Tibial nerve (tissue), 4 donors: ENCODE measurements at places on chromosomes 13 and 19. TPM values are rescaled to one million over a fixed set of nuclear protein-coding genes. Genes with fewer than 3 reads are reported as not detected.

DNA sequence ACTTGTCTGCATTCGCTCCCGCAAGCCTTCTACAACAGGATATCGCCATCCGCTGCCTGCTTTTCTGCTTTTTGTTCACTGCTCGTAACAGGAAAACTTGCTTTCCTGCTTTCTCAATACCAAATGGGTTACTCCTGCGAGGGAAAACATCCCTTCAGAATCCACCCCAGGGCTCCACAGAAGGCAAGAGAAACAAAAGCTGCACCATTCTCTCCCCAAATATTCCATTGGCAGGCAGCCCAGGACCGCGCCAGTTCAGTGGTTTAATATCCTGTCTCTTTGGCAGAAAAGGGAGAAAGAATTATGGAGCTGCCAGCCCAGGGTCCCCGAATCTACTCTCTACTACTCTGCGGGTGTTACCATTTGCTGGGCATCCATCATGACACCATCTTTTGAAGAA lies 84.7 kb upstream of the DOCK9 start:
- no peak overlapping the region for H3K4me3 ChIP-seq
- no peaks in the 10 kb centered on the region for H3K36me3 ChIP-seq
- no peak for DNase-seq
- H3K27me3 ChIP-seq, result no peaks in the 10 kb centered on the region

DNA sequence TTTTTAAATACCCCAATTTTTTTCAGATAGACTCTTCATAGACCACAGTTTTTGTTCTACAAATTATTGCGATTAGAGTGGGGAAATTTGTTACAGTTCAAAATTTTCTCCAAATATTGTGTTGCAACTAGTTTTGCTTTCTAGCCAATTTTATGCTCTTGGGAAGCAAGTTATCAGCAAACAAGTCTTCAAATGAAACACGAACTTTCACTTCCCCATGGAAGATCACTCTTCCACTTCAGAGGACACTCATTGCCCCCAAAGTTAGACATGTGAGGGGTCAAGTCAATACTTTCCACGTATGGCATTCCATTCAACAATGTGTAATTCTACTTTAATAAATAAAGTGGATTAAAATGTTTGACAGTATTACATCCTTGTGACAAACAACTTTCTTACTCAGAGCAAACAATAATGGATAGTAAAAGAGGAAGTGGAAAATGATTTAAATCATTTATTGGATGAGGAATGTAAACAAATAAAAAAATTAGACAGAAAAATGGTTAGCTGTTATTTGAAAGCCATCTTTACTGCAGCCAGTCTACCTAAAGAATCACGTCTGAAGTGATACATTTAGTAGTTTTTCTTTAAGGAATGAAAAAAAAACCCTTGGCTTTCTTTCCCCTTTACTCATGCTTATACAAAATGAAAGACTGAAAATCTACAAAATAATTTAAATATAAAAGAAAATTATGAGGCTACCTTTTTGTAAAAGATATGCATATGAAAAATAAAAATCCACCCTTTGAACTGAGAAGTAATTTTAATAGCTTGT lies 41.2 kb upstream of the TNFSF11 start:
- H3K4me3 ChIP-seq, result no peak overlapping the region
- no peaks in the 10 kb centered on the region for H3K4me1 ChIP-seq
- no peak for DNase-seq
- no peaks in the 10 kb centered on the region for H3K36me3 ChIP-seq
- H3K27me3 ChIP-seq, result no peaks in the 10 kb centered on the region
- no peak overlapping the region for H3K27ac ChIP-seq

DNA sequence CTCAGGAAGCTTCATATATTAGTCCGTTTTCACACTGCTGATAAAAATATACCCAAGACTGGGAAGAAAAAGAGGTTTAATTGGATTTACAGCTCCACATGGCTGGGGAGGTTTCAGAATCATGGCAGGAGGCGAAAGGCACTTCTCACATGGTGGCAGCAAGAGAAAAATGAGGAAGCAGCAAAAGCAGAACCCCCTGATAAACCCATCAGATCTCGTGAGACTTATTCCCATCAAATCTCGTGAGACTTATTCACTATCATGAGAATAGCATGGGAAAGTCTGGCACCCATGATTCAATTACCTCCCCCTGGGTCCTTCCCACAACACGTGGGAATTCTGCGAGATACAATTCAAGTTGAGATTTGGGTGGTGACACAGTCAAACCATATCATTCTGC lies 23.1 kb downstream of the FLT3 start:
- H3K27me3 ChIP-seq, result no peaks in the 10 kb centered on the region
- no peak overlapping the region for H3K27ac ChIP-seq
- DNase-seq, result no peak
- no peaks in the 10 kb centered on the region for H3K36me3 ChIP-seq
- no peaks in the 10 kb centered on the region for H3K4me1 ChIP-seq
- H3K4me3 ChIP-seq, result no peak overlapping the region

- no peak for DNase-seq
- no peak overlapping the region for H3K4me3 ChIP-seq
- no peaks in the 10 kb centered on the region for H3K4me1 ChIP-seq
- H3K27ac ChIP-seq, result no peak overlapping the region
- peaks cover 96% of the 10 kb centered on the region for H3K36me3 ChIP-seq
- H3K27me3 ChIP-seq, result no peaks in the 10 kb centered on the region
Observed at GRCh38 chr19:5113633-5114586, 145.0 kb downstream of the KDM4B start.

DNA sequence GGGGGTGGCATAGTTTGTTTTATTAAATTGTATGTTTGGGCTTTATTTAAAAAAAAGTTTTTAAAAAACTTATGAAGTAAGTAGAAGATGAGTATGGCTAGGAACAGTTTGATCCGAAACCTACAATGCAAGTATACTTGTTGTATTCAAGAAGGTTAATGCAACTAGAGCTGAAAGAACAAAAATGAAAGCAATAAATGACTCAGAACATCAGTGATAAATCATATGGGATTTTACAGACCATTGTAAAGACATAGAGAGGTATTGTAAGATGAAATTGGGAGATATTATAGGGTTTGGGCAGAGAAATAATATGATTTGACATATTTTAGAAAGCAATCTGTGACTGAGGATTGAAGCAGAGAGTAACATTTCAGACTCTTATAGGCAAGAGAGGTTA lies 1135.3 kb downstream of the SLITRK5 start:
- no peaks in the 10 kb centered on the region for H3K36me3 ChIP-seq
- H3K4me1 ChIP-seq, result no peaks in the 10 kb centered on the region
- H3K4me3 ChIP-seq, result no peak overlapping the region
- H3K27me3 ChIP-seq, result no peaks in the 10 kb centered on the region
- DNase-seq, result no peak

- no peaks in the 10 kb centered on the region for H3K36me3 ChIP-seq
- H3K4me3 ChIP-seq, result no peak overlapping the region
- H3K4me1 ChIP-seq, result no peaks in the 10 kb centered on the region
- no peak for DNase-seq
Observed at GRCh38 chr19:33552928-33553279, 31.3 kb upstream of the PEPD start.

DNA sequence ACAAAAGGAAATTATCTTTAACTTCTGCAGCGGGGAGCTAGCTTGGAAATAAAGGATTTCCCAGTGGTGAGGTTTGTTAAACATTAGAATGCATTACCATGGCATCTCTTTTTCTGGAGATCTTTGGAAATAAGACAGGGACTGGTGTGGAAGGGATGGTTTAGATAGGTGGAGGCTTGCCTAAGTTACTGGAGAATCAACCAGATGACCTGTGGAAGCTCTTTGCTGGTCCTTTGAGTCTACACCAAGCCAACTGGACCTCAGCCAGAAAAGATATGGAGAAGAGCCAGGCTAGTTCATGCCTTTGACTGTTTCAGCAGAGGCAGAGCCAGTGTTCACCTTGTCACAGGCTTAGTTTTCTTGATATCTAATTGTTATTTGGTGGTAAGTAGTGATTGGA lies 134.7 kb downstream of the KCNRG start:
- H3K4me3 ChIP-seq, result no peak overlapping the region
- no peaks in the 10 kb centered on the region for H3K27me3 ChIP-seq
- no peak for DNase-seq
- H3K27ac ChIP-seq, result no peak overlapping the region
- peaks cover 4% of the 10 kb centered on the region for H3K4me1 ChIP-seq

DNA sequence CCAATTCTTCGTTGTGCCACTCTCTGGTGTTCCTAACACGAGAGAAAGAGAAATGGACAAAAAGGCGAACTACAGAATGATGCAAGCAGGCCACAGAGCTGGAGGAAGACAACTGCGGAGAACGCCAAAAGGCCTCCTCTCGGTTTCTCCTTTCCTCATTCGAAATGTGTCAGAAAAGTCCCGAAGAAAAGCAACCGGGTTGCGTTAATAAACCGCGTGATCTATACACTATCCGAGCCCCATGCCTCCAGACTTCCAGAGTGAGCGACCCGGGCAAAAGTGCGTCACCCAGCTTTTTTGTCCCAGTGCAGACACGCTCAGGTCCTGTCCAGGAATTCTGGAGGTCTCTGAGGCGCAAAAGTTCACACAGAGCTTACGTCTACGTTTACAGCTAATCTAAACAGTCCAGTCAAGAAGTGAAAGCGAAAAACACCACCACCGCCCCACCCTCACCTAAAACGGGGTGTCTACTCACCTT lies 413 bp downstream of the N4BP2L2 start:
- H3K36me3 ChIP-seq, result no peaks in the 10 kb centered on the region
- peak overlapping the region; percentile 80 for H3K4me3 ChIP-seq
- H3K27me3 ChIP-seq, result no peaks in the 10 kb centered on the region
- H3K27ac ChIP-seq, result peak overlapping the region; percentile 93
- no peak for DNase-seq

DNA sequence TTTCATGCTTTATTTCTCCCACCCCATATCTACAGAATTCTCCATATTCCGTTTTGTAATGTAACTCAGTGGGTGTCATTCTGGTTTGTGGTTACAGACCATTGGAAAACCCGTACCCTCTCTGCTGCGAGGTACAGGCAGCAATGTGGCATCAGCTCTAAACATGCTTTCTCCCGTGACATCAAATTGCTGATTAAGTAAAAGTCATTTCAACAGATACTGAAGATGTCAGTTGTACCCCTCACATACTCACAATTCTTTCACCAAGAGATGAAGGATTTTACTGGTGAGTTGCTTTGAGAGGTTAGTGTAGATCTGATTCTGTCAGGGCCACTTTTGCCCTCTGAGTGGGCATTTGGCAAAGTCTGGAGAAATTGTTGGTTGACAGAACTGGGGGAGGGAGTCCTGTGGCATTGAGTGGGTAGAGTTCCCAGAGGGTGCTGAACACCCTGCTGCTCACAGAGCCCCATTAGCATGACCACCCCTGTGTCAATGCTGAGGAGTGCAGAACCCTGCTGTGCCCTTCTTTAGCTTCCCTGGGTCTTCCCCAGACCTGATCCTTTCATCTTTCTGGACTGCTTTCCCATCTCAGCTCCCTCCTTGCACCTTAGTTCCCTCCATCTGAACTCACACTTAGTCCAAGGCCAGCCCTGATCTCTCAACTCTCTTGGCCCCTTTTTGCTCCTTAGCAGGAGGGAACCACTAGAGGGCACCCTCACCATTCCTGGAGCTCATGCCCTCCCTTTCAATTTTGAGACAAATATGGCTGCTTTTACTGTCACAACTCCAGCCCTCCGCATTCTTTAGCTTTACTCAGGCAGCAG lies 39.9 kb upstream of the CEACAM8 start:
- peak; percentile 22 for DNase-seq
- H3K36me3 ChIP-seq, result no peaks in the 10 kb centered on the region
- no peak overlapping the region for H3K27ac ChIP-seq
- no peaks in the 10 kb centered on the region for H3K27me3 ChIP-seq
- no peaks in the 10 kb centered on the region for H3K4me1 ChIP-seq

GRCh38 chr19:18194554-18195238 lies 1.7 kb downstream of the MPV17L2 start:
- no peak for DNase-seq
- H3K36me3 ChIP-seq, result no peaks in the 10 kb centered on the region
- H3K27ac ChIP-seq, result peak overlapping the region; percentile 95
- H3K4me1 ChIP-seq, result peaks cover 28% of the 10 kb centered on the region

RPL36 gene
- 780 TPM for total RNA-seq

ZNF625 gene
- 5.0 TPM for total RNA-seq
